CD4-positive, alpha-beta T cell treated with Interleukin-17A for 4 hours (primary cell): ENCODE measurements at places on chromosomes 4 and X.

DNA sequence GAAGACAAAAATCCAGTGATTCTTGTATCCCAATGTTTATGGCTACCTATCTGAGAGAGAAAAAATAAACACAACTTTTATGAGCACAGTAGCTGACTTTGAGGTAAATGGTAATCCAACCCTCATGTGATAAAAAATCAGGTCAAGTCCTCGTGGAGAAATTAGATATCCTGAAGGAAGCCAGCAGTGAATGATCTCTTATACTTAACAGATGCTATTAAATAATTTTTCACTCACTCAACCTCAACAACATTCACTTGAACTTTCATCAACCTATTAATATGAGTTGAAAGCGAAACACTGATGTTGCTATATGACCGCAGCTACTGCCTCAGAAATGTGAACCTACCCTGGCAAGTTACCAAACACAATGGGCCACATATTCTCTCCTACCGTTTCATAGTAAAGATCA lies 105.4 kb downstream of the GPC3 start:
- DNase-seq: no peak

DNA sequence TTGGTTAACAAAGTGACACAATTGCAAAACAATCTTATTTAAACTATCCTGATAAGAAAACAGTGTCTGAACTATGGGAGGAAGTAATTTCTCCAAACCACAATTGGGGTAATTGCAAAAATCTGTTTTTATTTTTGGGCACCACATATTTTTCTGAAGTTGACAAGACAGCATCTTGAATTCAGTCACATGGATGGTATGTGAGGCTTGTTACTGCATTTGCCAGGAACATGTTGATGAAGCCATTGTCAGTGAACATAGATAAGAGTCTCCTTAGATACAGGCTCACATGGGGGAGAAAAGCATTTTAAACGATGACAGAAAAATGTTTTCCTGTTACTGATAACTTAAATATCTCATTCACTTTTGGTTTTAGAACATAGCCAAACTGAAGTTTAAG lies 5.5 kb upstream of the USP53 start:
- DNase-seq: no peak

DNA sequence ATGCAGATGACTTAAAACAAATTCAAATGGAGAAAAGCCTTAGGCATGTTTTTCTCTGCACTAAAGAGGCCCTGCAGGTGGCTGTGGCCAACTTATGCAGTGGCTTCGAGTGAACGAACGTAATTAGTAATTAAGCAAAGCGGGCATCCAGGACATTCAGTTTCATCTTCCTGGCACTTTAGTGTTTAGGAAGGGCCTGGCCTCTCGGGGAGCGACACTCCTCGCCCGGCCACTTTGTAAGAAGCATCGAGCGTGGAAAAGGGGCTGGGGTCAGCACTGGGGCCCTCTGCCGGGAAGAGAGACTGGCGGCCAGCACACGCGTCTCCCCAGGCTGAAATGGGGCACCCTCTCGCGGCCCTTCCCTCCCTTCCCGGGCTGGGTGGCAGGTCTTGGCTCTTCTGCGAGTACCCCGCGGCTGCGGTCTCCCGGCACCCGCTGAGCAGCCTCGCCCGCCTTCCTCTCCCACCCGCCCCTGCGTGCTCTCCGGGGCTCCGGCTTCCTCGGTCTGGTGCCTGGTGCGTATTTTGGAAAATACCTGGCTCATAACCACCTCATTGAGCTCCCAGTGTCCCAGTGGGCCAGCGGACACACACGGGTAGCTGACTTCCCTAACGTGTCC lies 677 bp upstream of the CYP4V2 start:
- peak; percentile 68 for DNase-seq

- no peak for DNase-seq
Observed at GRCh38 chrX:43618366-43619205, 37.5 kb upstream of the MAOA start.

DNA sequence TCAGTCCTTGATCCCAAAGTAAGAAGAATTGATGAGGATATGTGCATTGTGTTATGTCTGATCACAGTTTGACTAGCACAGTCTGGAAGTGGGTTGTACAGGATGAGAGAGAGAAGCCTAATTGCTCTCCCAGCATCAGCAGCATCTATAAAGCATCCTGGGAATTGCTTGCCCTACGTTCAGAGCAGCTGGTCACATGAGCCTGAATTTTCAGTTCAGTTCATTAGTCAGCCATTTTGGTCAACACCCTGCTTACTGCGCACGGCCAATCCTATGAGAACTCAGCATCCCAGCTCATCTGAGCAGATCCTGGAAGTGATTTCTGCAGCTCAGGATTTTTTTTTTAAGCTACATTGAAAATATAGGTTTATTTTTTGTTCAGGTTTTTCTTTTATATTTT lies at the start of gene RUFY3:
Gene RUFY3, plus strand, starts transcription at position 218 of the 400 bp plus-strand sequence. CDS start 610 bp downstream, outside the sequence.
- DNase-seq: no peak

DNA sequence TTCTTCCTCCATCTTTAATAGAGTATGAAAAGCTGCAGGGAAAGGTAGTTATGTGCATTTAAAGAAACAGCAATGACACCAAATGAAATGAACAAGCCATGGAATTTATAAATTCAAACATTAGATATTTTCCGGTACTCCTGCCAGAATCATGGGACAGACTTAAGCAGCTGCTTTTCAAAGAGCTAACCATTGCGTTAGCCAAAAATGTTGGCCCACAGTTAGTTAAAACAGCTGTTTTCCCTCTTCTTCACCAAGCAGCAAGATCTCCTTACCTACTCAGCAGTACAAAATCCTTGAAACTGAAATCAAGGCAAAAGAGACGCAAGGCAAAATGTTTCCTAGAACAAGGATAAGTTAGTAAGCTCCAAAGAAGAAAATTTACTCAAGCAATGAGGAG lies 64.0 kb downstream of the MANBA start:
- no peak for DNase-seq

DNA sequence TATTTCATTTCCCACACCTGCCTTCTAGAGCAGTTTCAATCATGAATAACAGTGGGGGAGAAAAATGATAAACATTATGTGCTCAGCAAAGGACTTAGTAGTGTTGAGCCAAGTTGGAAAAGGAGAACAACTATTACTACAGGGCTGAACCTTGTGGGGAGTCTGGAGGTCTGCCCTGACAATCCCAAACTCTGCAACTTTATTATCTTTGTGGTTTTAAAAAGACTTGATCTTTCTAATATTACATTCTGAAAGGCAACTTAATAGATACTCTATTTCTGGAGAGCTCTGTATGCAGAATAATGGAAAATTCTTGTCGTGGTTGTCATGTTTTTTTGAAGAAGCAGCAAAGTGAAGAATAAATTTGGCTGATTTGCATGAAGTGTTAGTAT lies 116.1 kb downstream of the SPCS3 start:
- DNase-seq: no peak

DNA sequence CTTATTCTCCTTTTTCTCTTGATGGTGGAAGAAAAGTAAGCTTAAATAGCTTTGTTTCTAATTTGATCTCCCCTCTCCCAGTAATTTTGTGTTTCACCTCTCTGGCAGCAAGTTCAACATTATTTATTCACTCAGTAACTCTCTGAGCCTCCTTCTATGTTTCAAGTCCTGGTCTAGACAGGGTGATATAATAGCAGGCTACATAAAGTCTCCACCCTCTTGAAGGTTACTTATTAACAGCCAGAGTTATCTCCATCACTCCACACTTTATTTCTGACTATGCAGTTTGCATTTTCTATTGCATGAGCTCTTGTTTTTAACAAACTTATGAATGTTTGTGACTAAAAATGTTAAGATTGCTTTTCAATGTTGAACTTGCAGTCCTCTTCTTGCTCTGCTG lies 17.8 kb upstream of the ANOS1 start:
- DNase-seq: no peak

DNA sequence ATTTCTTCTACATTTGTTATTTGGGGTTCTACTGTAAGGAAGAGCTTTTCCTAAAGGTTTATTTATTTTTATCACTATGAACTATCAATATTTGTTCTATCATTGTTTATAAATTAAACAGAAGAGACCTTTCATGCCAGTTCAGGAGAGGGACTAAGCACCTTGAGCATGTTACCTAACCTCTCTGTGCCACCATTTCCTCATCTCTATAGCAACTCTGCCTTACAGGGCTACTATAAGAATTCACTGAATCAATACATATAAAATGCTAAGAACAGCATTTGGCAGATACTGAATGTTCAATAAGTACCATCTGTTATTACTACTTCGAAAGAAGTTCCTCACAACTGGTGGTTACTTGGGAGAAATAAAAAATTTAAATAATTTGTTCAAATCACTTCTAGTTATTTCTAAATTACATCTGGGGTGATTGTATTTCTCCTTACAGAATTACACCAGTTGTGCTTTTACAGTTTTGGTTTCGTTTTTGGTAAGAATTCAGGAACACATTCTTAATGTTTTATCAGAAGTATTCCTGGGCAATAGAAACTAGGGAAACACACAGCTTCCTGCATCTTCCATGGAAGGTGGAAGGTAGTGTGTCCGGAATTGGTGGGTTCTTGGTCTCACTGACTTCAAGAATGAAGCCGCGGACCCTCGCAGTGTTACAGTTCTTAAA lies 32.9 kb downstream of the EREG start:
- DNase-seq: peak; percentile 9

DNA sequence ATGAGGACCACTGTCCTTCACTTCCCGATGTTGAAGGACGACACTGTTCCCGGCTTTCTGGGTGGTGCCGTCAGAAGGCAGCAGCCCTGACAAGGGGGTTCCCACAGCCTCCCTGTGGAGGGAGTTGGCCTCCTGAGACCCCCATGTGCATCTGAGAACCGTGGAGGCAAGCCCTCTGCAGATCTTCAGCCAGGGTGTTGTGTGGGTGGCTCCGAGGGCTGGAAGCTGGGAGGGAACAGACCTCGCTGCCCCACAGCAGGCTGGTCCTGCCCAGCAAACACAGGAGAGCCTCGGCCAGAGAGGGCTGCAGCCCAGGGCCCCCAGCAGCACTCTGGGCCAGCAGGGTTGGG lies 16.2 kb downstream of the DGKQ start:
- DNase-seq: no peak

GRCh38 chrX:39809331-39809730 lies 288.4 kb downstream of the BCOR start:
- no peak for DNase-seq

DNA sequence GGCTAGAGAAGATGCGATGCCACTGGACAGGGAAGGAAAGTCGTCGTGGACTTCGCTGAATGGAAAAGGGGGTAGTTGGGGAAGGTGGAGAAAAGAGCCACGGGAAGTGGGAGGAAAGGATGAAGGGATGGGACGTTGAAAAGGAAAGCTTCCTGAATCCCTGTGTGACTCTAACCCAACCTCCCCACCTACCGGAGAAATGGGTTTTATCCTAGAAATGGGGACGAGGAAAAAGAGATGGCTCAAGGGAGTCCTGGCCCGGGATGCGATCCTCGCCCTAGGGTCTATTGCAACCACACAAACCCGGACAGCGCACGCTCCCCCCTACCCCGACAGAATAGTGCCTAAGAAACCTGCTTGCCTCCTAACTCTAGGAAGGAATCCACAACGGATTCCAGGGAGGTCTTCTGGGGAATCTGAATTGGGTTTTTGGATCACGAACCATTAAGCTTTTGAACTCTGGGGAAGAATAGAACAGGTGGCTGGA lies 738 bp upstream of the TSPAN5 start:
- no peak for DNase-seq

DNA sequence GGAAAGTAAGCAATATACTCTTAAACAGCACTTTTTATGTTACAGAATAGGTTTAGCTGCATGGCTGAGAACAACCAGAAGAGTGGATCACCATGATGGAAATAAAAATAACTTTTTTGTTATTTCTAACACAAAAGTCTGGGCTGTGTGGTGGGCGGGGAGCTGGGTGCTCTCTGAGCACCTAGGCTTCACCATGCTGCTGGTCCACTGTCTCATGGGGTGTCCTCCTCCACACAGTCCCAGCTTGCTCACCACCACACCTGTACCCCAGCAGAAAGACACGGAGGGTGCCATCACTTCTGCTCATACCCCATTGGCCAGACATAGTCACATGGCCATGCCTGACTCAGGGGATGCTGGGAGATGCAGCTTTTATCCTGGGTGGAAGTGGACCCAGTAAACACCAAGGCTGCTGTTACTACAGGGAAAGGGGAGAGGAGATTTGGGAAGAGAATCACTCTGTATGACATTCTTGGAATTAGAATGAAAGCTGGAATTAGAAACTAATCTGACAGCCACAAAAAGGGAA lies 45.0 kb downstream of the CPZ start:
- DNase-seq: no peak
